C1 segment of cervical spinal cord (tissue), 14 donors: ENCODE measurements at places on chromosomes 5 and 9.

GRCh38 chr5:173310218-173310769 is 17.9 kb downstream of the STC2 start:
- no peak for DNase-seq

- DNase-seq = no peak
Observed at GRCh38 chr9:131720330-131720729, 19.5 kb downstream of the RAPGEF1 start.

DNA sequence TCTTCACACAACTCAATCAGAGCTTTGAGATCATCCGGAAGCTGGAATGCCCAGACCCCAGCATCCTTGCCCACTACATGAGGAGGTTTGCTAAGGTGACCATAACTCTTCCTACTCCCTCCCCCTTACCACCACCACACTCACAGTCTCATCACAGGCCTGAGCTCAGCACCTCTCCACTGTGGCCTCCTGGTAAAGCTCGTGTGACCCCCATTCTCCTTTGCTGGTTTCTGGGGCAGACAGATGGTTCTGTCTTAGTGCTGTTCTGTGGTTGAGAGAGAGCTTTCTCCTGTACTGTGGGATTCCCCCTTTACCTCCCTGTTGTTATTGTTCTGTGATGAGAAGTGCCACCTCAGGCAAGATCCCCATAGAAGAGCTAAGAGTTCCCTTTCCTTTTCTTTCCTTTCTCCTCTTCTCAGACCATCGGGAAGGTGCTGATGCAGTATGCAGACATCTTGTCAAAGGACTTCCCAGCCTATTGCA is 92.7 kb upstream of the RUSC2 start:
- no peak for DNase-seq

- no peak for DNase-seq
Observed at GRCh38 chr9:91572811-91573210, 149.2 kb upstream of the NFIL3 start.

DNA sequence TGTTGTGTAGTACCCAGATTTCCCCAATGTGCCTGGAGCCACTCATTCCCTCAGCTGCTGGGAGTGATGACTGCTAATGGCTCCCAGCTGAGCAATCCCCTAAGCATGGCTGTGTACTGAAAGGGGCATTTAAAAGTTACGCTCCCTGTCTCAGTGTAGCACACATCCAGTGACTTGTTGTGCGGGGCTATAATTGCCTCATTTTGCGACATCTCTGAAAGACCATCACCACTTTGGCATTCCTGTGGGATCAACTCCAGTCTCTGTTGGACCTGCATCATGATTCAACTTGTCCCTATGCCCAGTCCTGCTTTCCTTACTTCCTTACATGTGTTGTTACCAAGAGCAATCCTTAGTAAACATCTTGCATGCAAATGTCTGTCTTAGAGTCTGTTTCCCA is 201.2 kb upstream of the MPDZ start:
- no peak for DNase-seq

GRCh38 chr5:135091286-135091685 is 57.3 kb upstream of the PITX1 start:
- DNase-seq = no peak

GRCh38 chr5:151902215-151902614 is 22.4 kb downstream of the GLRA1 start:
- no peak for DNase-seq

GRCh38 chr5:33369485-33370465 is 71.0 kb upstream of the TARS1 start:
- no peak for DNase-seq

- DNase-seq = no peak
Observed at GRCh38 chr5:120158211-120158610, 305.9 kb upstream of the PRR16 start.

GRCh38 chr5:168944004-168944403 is 356.9 kb downstream of the SLIT3 start:
- no peak for DNase-seq

DNA sequence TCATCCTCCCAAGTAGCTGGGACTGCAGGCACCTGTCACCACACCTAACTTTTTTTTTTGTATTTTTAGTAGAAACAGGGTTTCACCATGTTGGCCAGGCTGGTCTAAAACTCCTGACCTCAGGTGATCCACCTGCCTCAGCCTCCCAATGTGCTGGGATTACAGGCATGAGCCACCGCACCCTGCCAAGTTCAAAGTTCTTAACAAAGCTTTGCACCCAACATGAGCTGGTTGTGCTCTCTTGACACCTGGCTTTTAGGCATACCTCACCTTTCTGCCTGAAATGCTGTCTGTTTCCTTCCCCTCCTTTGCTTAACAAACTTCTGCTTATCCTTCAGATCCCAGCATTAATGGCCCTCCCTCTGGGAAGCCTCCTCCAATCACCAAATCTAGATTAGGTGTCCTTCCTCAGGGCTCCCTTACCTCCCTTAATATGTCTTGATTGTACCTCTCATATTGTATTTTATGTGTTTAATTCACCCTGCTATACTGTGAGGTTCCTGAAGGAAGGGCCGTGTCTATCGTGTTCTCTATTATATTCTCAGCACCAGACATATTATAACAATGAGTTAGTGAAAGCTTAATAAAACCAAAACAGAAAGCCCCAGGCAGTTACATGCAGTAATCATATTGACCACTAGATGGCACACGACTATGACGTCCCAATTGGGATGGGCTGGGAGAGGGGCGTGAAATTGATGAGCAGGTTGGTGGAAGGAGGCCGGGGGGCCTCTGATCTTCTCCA is 62.9 kb upstream of the PPARGC1B start:
- DNase-seq = no peak

DNA sequence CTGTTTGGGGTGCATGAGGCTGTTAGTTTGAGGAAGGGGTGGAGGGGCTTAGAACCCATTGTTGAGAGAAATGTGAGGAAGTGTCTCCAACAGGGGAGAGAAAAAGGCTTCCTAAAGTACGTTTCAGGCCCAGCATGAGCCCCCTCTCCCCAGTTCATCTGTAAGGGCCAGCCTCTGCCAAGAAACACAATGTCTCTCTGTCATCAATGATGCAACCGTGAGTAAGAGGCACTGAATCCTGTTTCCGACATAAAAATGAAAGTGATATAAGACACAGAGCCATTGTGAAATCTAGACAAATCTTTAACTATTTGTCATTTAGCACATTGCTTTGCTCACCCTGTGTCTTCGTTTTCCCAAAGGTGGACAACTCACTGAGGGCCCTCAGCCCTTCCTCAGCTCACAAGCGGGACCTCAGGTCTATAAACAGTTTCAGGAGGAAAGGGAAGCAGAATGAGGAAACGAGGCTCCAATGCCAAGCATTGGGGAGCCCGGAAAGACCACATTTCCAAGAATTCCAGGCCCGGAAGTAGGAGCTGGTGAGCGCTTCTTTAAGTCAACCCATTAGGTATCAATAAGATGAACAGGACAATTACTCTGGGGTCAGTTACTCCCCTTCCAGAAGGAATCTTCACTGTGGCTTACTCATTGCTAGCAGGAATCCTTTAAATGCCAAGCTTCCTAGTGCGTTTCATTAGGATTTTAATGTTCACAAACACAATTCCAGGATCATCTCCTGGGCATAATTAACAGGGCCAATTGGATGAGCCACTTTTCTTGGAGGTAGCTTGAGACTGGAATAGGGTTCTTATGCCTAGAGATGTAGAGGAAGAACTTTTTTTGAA is 59.0 kb upstream of the KLF4 start:
- DNase-seq = no peak

GRCh38 chr9:136951541-136952320 is at the start of gene LCN12:
Gene LCN12, plus strand, starts transcription at chr9:136952273. Its CDS starts 55 bp downstream, at chr9:136952328.
- DNase-seq = no peak

DNA sequence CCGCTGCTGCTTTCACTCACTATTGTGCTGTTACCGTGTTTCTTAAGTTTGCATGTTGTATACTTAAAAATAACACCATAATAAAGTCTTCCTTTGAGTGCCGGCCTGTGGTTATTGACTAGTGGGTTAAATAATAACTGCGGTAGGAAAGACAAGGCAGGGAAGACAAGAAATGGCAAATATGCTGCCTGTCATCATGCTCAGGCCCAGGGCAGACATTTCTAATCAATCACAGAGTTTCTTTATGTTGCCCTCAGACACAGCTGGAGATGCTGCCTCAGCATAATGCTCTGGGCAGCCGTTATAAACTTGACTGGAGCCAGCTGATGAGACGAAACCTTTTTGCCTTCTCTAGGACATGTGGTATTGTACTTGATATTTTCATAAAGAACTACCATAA is 215.0 kb downstream of the GAPVD1 start:
- DNase-seq = no peak
